Fibroblast of mammary gland (primary cell): ENCODE measurements at places on chromosomes 6 and 20.
A peak's percentile ranks its signal among the peaks of the same experiment; 100 is the strongest.

- DNase-seq = no peak
Measured at GRCh38 chr6:13296536-13296997, 31.8 kb downstream of the TBC1D7 start.

DNA sequence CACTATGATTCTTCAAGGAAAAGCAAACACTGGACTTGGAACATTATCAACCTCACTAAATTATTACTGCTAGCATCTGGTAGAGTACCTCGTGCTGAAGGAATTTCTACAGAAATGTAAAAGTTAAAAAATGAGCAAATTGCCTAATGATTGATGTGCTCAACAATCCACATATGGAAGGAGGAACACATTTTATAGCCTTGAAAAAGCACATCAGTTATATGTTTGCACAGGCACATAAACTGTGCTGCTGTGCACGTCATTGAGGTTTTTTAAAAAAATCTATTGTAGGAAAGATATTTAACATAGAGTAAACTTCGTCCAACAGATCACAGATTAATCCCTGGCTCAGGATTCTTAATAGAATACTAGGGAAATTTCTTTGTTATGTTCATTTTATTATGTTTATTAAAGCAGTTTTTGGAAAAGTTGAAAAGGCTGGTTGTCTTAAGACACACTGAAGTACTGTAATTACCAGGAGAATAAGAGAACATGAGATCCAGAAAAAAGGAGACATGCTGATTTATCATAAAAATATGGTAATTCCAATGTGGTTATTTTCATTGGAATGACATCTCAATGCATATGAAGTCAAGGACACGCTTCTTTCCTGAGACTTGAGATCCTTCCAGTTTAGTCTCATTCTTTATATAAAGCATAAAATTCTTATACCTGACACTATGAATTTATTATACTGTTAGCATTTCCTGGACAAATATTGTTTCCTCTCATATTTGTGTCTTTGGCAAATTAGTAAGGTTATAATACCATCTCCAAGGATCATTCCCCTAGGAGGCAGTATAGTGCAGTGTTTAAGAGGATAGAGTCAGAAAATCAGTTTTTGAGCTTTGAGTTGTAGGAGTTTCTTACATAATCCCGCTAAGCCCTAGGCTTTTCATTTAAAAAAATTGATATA, 511.1 kb downstream of the TENT5A start:
- DNase-seq = peak; percentile 77

DNA sequence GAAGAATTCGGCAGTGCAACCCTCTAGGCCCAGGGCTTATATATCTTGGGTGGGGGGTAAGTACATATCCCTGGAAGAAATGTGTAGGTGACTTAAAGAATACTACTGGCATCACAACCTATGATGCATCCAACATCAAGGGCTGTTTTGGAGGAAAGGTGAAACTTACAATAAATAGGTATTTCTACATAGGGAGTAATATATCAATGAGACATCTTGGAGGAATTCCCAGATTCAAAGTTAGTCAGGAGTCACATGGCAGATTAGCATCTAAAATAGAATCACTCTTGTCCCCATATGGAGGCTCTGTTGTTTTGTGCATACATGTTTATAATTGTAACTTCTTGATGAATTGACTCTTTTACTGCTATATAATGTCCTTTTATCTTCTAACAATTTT, 375.5 kb downstream of the PAX1 start:
- DNase-seq = peak; percentile 73

- no peak for DNase-seq
Measured at GRCh38 chr6:138769102-138769676, 4.4 kb upstream of the CCDC28A start.

DNA sequence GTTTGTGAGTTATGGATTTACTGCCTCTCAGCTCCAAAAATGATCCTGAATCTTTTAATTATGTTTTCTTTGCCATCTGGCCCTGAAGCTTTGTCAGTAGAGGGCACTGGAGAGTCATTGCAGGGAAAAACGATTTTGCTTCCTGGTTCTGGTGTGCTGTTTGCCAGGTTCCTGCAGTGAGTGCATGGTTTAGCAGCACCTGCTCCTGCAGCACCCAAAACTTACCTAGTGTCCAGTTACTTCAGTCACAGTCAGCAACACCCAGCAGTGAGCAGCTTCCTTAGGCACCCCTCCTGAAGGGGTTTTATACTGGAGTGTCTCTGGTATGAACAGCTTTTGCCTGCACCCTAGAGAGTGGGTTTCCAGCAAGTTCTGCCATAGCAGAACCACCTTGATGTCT, 6.0 kb upstream of the TRIM26 start:
- peak; percentile 54 for DNase-seq

DNA sequence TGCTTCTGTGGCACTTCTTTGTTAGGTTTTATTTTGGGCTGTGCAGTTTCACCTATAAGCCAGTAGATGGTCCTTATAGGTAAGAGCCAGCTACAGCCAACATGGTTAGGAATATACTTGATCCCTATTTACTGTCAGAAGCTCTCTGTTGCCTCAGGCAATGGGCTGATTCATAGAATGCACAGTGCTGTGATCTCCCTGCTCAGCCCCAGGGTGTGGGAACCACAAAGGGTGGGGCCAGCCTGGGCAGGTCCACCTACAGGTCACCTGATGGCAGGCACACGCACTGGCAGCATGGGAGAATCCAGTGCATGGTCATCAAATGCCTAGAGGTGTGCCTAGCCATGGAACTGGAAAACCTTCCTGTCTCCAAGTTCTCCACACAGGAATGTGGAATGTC, 191.9 kb downstream of the MOXD1 start:
- DNase-seq = no peak

DNA sequence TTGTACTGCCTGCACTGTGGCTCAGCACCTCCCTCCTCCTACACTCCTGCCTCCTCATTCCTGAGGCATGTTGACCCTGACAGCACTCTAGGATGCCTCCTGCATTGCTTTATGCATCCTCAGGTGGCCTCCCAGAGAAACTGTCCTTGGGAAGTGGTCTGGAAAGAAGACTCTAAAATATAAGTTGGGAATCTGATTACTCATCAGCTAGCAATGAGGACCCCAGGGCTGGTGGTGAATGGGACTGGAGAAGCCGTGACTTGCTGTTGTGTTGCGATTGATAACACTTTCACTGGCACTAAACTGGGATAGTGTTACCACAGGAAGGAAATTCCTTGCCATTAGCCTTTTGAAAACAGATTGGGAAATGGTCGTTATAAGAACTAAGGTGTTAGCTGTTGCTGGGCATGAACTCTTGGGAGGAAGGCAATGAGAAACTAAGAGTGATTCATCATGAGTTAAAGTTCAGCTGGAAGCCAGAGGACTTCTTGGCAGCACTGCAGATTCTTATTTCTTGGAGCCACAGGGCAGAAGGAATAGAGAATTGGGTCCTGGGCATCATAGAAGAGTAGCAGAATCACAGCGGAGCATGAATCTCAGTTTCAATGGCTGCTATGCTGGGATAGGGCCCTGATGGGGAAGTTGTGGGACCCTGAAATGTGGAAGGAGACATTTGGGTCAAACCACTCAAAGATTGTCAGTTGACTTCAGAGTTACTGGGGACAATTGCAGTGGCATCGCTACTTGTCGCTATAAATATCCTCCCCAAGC, 10.1 kb upstream of the SIRPD start:
- DNase-seq = peak; percentile 70

GRCh38 chr20:21099751-21100577, 6.2 kb downstream of the LINC00237 start:
- DNase-seq = no peak

DNA sequence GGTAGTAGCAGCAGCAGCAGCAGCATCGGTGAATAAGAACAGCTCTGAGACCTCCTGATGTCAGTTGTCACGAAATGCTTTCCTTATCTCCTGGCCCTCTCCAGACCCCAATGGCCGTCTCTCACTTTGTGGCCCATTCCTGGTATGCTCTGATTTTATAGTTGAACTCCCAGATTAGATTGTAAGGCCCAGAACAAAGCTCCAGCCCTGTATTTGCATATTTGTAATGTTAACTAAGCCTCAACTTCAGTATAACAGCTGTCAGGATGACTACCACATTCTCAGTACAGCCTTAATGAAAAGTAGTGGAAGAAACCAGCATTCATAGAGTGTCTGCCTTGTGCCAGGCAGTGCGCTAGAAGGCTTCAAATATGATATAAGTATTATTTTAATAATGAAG, 180.9 kb downstream of the SASH1 start:
- no peak for DNase-seq

DNA sequence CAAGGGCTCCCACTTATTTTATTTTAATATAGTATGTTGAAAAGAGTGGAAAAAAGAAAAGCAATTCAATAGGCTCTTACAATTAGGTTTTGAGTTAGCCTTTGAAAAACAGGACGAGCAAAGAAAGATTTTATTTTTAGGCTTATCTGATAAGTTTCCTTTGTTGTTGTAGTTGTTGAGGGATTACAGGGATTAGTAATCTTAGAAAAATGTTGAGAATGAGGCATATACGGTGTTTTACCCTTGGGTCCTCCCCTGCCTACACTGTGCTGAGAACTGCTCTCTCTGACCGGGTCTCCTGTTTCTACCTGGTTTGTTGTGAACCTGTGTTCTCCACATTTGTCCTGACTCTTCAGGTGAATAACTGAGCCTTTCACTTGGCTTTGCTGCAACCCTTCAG, 16.7 kb downstream of the TRAPPC3L start:
- no peak for DNase-seq

GRCh38 chr6:41996997-41997396, 53.3 kb upstream of the TAF8 start:
- no peak for DNase-seq

- no peak for DNase-seq
Measured at GRCh38 chr6:21103626-21104224, 489.8 kb upstream of the SOX4 start.

GRCh38 chr6:169098116-169098515, 155.5 kb downstream of the THBS2 start:
- no peak for DNase-seq

DNA sequence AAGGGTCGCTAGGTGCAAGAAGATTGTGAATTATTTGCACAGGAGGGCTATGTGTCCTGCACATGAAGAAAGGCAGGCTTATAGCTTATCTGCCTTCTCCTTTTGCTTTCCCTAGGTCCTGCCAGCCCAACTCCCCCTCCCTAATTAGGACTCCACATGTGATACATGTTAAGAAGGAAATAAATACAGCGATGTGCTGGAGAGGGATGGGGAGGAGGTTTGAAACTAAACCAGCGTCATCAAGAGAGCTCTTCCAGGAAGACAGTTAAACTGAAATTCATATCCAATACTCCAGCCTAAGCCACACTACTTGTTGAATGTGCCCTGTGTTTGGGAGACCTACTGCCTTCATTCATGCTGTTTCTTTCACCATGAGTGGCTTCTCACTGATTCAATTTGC, 34.9 kb upstream of the UTRN start:
- peak; percentile 7 for DNase-seq

DNA sequence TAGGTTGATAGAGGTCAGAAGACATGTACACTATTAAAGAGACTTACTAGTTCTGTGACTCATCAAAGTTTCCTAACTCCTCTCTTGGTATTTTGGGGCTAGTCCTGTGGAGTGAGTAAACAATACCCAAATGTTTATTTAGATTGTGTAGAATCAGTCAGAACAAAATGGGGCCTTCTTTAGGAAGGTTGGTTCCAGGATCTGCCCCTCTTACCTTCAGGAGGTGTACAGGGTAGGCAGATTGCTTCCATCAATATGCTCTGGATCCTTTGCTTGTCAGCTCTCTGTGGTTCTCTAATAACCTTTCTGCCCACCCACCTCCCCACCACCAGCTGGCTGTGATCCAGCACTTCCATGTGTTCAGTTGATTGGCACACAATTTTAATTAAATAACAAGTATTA, 107.0 kb downstream of the POPDC3 start:
- DNase-seq = peak; percentile 76

GRCh38 chr6:135537741-135538301, 40.3 kb upstream of the AHI1 start:
- DNase-seq = peak; percentile 87

- no peak for DNase-seq
Measured at GRCh38 chr6:4806337-4806725, 30.1 kb downstream of the CDYL start.

GRCh38 chr6:90082847-90083246, 188.6 kb downstream of the GJA10 start:
- no peak for DNase-seq

DNA sequence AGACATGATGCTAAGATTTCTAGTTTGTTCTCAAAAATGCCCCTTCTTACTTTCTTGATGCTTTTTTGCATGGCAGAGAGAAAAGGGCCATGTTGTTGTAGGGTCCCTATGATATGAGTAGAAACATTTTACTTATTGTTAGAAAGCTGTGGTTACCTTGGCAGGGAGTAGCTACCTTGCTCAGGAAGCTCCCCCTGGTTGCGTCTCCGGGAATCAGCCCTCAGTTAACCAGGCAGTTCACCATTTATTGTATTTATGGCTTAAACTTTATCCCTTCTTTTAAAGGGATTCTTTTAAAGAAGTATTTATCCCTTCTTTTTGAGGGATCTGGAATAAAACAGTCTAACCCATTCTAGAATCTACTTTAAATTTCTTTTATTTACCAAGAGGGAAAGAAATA, 113.9 kb upstream of the PROKR2 start:
- DNase-seq = no peak

- no peak for DNase-seq
Measured at GRCh38 chr6:14695579-14695978, 550.3 kb upstream of the JARID2 start.

DNA sequence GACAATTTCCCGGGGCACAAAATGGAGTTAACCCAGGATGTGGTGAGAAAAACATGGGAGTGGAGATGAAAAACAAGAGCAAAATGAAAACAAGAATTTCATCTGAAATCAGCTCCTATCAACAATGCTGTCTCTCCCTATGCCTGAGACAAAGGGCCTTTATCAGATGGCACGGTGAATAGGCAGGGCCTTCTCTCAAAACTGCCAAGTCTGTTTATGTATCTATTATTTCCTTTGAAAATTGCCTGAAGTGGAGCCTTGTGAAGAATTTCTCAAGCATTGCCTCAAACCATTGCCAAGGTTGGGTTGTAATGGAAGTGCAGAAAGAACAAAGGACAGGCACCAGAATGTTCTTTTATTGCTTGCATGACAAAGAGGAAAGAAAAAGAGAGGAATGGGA, 74.7 kb downstream of the BTBD3 start:
- no peak for DNase-seq

GRCh38 chr6:16950825-16951495, 150.9 kb upstream of the STMND1 start:
- DNase-seq = no peak

DNA sequence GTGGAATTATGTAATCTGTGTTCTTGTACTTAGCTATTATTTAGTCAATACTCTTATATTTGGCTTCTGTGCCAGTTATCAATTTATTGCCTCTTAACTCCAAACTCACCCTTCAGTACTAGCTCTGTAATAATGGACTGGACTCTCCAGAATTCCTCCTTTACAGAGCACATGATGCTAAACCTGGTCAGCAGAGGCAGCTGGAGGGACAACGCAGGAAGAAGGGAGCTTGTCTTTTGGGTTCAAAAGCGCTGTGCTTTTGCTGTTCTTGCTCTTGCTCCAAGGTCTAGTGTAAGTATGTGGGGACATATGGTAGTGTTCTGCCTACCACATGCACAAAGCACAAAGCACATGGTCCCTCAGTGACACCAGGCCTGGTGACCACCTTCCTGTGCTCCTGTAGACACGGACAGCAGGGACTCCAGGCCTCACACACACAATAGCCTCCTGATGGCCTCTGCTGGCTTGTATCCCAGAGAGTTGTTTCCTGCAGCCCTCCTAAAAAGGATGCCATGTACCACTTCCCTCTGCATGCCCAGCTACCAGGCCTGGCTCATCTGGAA, 46.1 kb downstream of the CHD6 start:
- no peak for DNase-seq

- DNase-seq = peak; percentile 89
Measured at GRCh38 chr6:2378891-2379652, 133.7 kb upstream of the GMDS start.

GRCh38 chr20:58236612-58237317, 8.3 kb upstream of the ANKRD60 start:
- peak; percentile 66 for DNase-seq
